ENCODE measurements at places on chromosomes 6 and 20.

- DNase-seq = no peak
Measured at GRCh38 chr6:139846538-139847456, 472.3 kb upstream of the CITED2 start.

GRCh38 chr20:20869161-20869775 is 156.8 kb upstream of the RALGAPA2 start:
- no peak for DNase-seq

GRCh38 chr6:79431537-79431933 is 105.7 kb downstream of the LCA5 start:
- DNase-seq = no peak

- no peak for DNase-seq
Measured at GRCh38 chr20:50540620-50541605, 30.7 kb downstream of the PTPN1 start.

DNA sequence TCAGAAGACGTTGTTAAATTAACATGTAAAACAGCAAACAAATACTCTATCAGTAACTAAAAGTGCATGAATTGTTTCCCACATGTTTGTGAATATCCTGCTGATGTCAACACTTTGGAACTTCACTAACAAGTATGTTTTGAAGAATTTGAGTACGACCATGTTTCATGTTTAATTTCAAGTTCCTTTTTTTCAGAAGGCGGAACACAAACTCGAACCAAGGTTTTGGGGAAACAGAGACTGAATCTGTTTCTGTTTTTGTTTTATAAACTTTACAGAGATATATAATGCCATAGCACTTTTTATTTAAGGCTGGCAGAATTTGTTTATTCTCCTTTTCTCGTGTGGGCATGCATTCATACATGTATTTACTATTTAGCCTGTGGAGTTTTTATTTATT is 509.3 kb upstream of the CITED2 start:
- DNase-seq = no peak

DNA sequence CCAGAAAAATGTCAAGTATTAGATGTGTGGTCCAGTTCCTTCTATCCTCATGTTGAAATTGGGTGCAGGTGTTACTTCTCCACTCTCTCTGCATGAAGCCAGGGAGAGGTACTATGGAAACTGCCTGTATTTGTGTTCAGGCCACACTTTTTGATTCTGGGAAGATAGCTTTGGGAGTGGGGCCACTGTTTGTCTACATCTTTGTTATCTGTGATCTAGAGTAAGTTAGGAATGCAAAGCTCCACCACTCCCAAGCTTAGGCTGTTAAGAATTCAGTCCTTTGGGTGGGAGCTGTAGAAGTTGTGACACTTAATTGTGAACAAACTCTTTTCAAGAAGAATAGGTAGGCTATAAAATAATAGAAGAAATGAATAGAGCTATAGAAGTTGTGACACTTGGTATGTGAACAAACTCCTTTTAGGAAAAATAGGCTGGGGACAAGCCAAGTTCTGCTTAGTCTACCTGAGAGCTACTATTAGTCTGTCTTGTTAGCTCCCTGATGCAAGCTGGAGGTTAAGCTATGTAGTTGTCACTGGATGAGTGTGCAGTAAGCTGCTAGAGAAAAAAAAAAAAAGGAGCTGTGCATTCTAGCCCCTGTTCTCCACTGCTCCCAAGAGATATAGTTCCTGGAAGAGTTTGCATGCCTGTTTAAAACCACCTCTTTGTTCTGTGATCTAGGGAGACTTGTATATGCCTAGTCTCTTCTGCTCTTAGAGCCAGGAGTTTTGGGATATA is 7.1 kb upstream of the GFRAL start:
- DNase-seq = no peak

- DNase-seq = no peak
Measured at GRCh38 chr20:10739566-10739965, 65.8 kb upstream of the JAG1 start.

DNA sequence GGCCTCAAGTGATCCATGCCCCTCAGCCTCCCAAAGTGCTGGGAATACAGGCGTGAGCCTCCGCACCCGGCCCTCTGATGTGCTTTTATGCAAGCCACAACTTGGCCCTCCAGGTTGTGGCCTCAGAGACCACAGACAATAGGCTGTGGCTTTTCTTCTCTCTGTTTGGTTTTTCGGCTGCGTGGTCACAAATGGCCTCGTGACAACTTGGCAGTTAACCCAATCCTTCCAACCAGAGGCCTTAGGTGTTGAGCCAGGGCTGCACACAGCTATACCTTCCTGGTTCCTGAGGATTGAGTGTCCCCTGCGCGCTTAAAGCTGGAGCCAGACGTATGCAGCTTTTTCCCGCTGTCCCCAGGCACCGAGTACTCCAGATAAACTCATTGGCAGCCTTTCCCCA is 6.3 kb upstream of the TGM3 start:
- no peak for DNase-seq

DNA sequence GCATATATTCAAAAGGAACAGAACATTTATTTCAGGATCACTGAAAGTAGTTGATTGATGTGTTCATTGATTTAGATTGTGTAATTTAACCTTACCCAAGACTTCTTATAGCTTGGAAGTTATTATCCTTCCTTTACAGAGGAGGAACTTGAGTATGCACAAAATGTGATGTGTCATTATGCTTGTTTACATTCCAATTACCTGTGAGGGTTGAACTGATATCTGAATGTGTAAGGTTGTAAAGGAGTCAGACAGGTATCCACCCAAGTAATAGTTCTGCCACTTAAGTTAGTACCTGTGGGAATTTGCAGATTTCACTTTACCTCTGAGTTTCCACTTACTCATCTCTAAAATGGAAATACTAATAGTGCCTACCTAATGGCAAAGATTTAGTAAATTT is 668.2 kb downstream of the DOK5 start:
- no peak for DNase-seq

DNA sequence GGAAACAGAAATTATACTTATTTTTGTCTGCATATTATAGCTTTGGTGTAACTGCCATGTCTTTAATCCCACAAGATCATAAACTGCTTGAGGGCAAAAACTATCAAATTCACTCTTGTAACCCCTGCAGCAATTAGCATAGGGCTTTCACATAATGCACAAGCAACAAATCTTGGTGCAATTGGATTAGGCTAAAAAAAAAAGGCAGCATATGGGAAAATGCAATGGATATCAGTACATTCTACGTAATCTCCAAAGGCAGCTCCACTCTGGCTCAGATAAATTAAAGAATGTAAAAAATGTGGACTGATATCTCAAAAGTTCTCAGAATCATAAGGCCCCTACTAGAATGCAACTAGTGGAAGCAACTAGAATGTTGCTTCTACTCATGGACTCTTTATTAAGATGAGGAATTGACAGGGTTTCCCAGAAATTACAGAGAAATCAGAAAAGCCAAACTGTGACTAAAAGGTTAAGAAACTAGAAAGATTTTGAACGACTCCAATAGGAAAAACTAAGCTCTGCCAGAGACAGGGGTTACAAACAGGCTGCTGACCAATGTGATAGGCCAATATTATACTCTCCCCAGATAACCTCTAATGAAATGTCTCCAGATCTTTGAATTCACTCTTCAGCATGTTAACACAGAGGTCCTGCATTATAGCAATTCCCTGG is 55.0 kb downstream of the FILIP1 start:
- no peak for DNase-seq

- DNase-seq = no peak
Measured at GRCh38 chr20:23251779-23252178, 98.8 kb upstream of the NXT1 start.

- no peak for DNase-seq
Measured at GRCh38 chr20:35293303-35294292, 1.4 kb upstream of the FAM83C start.

- DNase-seq = no peak
Measured at GRCh38 chr6:33431880-33432541, 12.1 kb downstream of the SYNGAP1 start.

- DNase-seq = no peak
Measured at GRCh38 chr6:11161031-11161956, 49.8 kb upstream of the ERVFRD-1 start.

DNA sequence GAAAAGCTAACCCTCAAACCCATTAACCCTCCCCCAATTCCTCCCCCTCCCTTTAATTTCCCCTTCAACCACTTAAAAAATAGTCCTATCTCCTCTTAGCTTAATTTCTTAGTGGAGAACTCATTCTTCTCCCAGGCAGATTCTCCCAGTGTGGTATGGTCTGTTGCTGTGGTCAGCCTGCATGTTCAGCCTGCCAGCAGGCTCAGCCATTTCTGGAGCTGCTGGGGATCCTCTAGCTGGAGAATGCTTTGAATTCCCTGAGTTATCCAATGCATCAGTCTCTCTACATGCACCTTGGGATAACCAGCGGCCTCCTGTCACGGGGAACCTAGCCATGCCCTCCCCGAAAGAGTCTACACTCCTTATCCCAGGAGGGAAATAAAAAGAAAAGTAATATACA is 375.4 kb upstream of the RSPO3 start:
- no peak for DNase-seq

- no peak for DNase-seq
Measured at GRCh38 chr20:8425016-8425415, 292.9 kb downstream of the PLCB1 start.

- DNase-seq = no peak
Measured at GRCh38 chr20:36742558-36742957, 3.3 kb downstream of the NDRG3 start.

DNA sequence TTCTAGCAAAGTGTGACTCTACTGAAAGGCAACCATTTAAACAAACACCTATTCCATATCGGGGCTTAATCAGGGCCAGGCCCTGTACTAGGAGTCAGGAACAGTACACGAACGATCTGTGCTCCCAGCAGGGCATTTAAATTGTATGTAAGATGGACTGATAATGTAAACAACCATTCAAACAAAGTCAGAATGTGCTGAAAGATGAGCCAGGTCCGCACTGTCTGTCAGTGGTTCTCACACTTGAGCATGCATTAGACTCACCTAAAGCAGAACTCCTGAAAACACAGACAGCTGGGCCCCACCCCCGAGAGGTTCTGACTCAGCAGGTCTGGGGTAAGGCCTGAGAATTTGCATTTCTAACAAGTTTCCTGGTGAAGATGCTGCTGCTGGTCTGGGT is 81.6 kb downstream of the PXDC1 start:
- DNase-seq = no peak

DNA sequence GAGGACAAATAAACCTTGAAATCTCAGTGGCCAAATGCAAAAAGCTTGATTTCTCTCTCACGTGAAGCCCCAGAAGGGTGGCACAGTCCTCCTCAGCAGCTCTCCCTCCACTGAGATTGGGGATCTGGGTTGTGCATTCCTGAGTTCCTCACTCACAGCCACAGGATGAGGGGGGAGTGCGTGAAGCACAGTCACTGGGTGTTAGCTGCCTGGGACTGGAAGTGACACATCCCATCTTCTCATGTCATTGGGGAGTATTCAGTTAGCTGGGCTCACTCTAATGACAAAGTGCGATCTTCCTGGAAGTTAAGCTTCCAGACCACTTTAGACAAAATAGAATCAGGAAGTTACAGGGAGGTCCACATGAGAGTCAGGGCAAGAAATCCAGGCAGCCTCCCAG is 192.2 kb upstream of the LRFN2 start:
- no peak for DNase-seq

GRCh38 chr6:73691512-73691911 is 4.5 kb upstream of the CD109 start:
- DNase-seq = no peak

GRCh38 chr20:34045294-34045693 is 51.6 kb downstream of the RALY start:
- DNase-seq = no peak

Data from posterior cingulate gyrus (tissue), 11 donors.